Naive thymus-derived CD8-positive, alpha-beta T cell (primary cell): ENCODE measurements at places on chromosomes 13 and 19. TPM values are rescaled to one million over a fixed set of nuclear protein-coding genes. Genes with fewer than 3 reads are reported as not detected.

GRCh38 chr19:58338825-58339558 lies 12.2 kb downstream of the ZSCAN22 start:
- H3K27me3 ChIP-seq: no peaks in the 10 kb centered on the region
- no peak overlapping the region for H3K4me3 ChIP-seq
- peaks cover 6% of the 10 kb centered on the region for H3K4me1 ChIP-seq
- peaks cover 19% of the 10 kb centered on the region for H3K36me3 ChIP-seq

GRCh38 chr13:110366733-110367132 lies 59.6 kb downstream of the COL4A2 start:
- H3K36me3 ChIP-seq: no peaks in the 10 kb centered on the region
- no peak overlapping the region for H3K27ac ChIP-seq
- DNase-seq: no peak
- no peak overlapping the region for H3K4me3 ChIP-seq

GRCh38 chr13:78867655-78868054 lies 208.7 kb upstream of the OBI1 start:
- H3K4me1 ChIP-seq: no peaks in the 10 kb centered on the region
- H3K4me3 ChIP-seq: no peak overlapping the region
- no peaks in the 10 kb centered on the region for H3K36me3 ChIP-seq

DNA sequence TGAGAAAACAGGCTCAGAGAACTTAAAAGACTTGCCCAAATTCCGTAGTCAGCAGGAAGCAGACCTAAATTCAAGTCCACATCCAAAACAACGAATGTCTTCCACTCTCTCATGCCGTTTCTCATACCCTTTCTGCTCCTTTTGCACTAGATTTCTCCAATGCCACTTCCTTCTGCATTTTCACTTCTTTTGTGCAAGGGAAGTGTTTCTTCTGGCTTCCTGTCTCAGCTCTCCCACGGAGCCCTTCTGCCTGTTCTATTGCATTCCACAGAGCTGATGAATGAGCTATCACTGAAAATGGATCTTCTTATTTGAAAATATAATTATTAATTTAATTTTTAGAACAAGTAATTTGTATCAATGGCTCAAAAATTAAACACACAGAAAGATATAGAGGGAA lies 56.1 kb upstream of the STK24 start:
- peaks cover 2% of the 10 kb centered on the region for H3K4me1 ChIP-seq
- H3K27ac ChIP-seq: no peak overlapping the region
- no peak for DNase-seq

- peaks cover 3% of the 10 kb centered on the region for H3K27me3 ChIP-seq
- peaks cover 3% of the 10 kb centered on the region for H3K4me1 ChIP-seq
- no peaks in the 10 kb centered on the region for H3K36me3 ChIP-seq
- H3K4me3 ChIP-seq: no peak overlapping the region
- H3K27ac ChIP-seq: no peak overlapping the region
Measured at GRCh38 chr13:34320084-34320483, 502.1 kb downstream of the RFC3 start.

DNA sequence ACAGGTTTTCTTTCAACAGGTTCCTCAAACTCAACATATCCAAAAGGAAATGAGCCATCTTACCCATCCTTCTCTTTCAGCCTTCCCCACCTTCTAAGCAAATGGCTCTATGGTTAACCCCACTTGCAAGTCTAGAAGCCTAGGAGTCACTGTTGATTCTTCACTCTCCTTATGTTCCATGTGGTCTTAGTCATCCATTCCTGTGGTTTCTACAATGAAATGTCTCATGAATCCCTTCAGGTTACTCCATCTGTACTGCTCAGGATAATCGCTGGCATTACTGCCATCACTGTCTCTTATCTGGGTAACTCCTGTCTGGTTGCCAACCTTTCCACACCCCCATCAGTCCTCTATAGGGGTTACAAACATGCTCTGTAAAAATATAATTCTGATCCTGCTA lies 381.3 kb downstream of the ENOX1 start:
- no peaks in the 10 kb centered on the region for H3K36me3 ChIP-seq
- peaks cover 22% of the 10 kb centered on the region for H3K27me3 ChIP-seq
- H3K4me1 ChIP-seq: no peaks in the 10 kb centered on the region
- no peak overlapping the region for H3K27ac ChIP-seq
- DNase-seq: no peak

Gene CGB8
- not detected for total RNA-seq

Gene USF2
- total RNA-seq: 232 TPM
